ENCODE measurements at places on chromosomes 1 and 21.

DNA sequence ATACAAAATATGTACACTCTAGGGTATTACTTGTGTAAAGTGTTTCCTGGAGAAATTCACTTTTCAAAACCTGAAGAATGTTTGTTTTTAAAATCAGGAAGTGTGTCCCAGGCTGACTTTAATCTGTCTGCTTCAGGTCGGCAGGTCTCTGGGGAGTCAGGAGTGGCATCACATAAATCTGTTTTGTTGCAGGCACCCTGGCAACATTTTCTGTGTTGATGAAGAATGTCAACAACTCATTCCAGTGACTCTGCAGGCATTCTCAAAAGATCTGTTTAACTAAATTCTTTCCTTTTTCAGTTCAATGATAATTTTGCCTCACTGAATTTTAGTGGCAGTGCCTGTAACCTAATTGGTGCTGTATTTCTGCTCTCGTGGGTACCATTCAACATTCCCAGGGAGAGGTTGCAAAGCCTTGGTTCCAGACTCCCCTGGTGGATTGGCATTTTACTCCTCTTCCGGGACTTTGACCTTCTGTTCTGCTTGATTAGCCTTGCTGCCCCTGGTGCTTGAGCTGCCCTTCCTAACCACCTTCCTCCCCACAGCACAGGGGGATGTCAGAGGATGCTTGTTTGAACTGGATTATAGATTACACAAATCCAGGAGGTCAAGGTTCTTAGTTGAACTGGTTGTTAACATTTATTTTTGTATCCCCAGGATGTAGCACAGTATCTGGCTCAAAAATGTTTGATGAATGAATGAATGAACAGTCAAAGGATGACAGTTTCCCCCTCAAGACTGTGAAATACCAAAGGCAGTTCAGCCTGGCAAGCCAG lies 55.4 kb upstream of the LPGAT1 start:
- no peak for DNase-seq

- peak; percentile 52 for DNase-seq
These were observed 7.8 kb upstream of the PTPRF start for GRCh38 chr1:43522776-43523480.

- DNase-seq, result no peak
These were observed 22.6 kb upstream of the CAMK1G start for GRCh38 chr1:209560952-209561351.

- no peak for DNase-seq
These were observed 295.0 kb upstream of the LRRC7 start for GRCh38 chr1:69272684-69273083.

DNA sequence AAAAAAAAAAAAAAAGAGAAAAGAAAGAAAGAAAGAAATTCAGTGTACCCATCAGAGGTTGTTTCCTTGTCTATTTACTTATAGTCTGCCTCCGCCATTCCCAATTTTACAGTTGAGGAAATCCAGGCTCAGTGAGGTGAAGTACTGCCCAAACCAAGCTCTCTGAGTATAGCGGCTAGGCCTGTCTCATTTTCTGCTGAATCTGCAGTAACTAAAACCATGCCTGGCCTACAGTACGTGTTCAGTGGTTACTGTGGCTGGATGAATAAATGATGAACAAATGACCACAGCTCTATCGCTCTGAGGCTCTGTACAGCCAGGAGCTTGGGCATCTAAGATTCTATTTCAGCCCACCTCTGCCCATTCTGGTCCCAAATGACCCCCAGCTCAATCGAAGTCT lies 24.3 kb downstream of the RAP1GAP start:
- no peak for DNase-seq

DNA sequence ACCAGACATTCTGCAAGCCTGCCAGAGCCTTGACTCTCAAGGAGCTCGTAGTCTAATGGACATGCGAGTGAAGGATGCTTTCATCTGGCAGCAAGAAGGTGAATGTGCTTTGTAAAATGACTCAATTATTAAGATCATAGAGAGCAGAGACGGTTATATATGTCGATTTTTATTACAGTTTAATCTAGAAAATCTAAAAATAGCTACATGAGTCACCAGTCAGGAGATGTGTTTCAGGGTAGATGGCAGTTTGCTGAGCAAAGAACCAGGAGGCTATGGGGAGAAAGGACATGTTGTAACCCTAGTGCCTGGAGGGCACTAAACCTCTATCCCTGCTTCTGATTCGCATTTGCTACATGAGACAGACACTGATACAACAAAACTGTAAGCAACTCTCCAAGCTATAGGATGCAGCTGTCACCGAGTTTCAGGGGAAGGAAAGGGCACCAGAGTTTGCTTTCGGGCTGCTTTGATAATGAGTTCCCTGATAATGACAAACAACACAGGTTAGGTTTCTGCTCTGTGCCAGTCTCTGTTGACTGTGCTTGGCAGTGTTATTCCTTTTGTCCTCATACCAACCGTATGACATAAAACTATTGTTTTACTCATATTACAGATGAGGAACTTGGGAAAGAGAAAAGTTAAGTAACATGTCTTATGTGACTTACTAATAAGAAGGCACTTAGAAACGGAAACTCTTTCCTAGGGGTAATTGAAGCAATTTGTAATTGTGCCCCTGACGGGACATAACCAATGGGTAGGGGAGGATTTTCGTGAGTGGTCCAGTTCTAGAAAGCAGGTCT lies 43.2 kb downstream of the C1orf198 start:
- DNase-seq, result peak; percentile 68

- DNase-seq, result no peak
These were observed 27.8 kb upstream of the MPC2 start for GRCh38 chr1:167964646-167965045.

GRCh38 chr1:22853651-22854185 lies 118.9 kb downstream of the LACTBL1 start:
- DNase-seq, result no peak

DNA sequence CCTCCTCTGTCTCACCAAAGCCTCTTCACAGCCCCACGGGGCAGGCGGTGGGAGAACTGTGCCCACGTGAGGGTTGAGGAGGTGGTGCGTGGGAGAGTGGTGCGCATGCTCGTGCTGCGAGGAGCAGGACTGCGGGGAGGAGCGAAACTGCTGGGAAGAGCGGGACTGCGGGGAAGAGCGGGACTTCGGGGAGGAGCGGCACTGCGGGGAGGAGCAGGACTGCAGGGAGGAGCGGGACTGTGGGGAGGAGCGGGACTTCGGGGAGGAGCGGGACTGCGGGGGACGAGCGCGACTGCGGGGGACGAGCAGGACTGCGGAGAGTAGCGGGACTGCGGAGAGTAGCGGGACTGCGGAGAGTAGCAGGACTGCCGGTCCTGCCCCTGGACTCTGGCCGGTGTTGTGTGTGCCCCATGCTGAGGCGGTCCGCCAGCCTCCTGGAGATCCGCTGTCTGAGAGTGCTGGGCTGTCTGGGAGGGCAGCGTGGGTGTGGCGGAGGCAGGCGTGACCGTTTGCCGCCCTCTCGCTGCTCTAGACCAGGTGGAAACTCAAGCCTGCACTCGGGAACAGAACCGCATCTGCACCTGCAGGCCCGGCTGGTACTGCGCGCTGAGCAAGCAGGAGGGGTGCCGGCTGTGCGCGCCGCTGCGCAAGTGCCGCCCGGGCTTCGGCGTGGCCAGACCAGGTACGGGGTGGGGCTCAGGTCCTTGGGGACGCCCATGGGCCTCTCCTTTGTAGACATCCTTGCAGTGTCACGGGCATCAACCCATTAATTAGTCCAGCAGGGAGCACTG lies 24.6 kb downstream of the TNFRSF1B start:
- no peak for DNase-seq

DNA sequence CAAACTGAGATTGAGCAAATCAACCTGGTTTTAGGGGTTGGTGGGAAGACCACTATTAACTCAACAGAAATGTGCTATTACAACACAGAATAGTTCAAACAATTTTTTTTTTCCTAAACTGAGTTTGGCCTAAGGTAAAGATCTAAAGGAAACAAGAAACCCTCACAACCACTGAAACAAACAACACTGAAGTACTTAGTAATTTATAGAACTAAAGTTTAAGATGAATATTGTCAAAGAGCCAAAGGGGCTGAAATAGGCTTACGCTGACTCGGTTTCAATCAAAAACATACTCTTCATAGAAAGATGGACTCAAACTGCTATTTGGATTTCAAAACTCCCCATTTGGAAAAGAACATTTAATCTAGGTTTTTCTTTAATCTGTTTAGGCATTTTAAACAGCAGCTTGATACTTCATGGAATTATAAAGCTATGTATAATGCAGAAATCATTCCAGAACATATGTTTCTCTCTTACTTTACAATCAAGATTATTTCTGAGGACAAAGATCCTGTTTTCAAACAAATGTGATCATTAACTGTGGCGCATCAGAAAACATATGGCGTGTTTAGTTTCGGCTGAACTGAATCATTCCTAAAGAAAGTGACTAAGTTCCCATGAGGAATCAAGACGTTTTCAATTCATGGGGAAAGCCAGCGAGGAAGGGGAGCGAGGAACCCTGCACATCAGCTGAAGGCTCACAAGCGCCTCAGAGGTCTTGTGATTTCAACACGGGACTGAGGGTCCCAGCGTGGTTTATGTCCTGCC lies 62.7 kb downstream of the SYT6 start:
- DNase-seq, result peak; percentile 56

- no peak for DNase-seq
These were observed 406 bp upstream of the DNAJC8 start for GRCh38 chr1:28233264-28233606.

DNA sequence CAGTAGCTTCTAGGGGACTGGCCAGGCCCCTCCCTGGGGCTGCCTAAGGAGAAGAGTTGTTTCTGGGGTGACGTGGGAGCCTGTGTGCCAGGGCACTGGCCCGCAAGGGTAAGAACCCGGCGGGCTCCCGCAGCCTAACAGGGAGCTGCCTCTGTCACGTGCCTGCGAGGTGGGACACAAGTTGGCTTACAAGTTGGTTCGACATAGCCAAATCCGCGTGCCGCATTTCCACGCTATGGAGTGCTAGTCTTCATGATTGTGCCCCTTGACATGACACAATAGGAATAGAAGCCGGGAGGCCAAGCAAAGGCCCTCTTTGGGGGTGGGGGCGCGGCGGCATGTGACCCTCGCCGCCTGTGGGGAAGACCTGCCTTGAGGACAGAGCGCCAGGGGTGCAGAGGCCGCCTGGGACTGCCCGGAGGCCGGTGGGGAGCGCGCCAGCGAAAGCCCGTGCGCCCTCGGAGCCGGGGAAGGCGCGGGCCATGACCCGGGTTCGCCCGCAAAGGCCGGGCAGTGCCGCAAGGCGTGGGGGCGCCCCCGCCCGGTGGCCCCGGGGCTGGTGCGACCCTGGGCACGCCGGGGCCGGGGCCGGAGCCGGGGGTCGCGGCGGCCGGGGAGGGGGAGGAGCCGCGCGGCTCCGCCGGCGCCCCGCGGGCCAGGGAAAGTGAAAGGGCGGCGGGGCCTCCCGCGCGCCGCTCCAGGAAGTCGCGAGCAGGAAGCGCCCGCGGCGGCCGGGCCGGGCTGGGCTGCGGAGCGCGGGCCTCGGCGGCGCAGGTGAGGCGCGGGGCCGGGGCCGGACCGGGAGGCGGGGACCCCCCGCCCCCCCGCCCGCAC lies at the start of gene SLC37A1:
TSS of gene SLC37A1 (plus strand) at position 702 of the 834 bp plus-strand sequence. CDS start 4,603 bp downstream, outside the sequence.
- DNase-seq, result no peak

- DNase-seq, result no peak
These were observed 246.2 kb upstream of the ADGRL2 start for GRCh38 chr1:81554534-81554933.

DNA sequence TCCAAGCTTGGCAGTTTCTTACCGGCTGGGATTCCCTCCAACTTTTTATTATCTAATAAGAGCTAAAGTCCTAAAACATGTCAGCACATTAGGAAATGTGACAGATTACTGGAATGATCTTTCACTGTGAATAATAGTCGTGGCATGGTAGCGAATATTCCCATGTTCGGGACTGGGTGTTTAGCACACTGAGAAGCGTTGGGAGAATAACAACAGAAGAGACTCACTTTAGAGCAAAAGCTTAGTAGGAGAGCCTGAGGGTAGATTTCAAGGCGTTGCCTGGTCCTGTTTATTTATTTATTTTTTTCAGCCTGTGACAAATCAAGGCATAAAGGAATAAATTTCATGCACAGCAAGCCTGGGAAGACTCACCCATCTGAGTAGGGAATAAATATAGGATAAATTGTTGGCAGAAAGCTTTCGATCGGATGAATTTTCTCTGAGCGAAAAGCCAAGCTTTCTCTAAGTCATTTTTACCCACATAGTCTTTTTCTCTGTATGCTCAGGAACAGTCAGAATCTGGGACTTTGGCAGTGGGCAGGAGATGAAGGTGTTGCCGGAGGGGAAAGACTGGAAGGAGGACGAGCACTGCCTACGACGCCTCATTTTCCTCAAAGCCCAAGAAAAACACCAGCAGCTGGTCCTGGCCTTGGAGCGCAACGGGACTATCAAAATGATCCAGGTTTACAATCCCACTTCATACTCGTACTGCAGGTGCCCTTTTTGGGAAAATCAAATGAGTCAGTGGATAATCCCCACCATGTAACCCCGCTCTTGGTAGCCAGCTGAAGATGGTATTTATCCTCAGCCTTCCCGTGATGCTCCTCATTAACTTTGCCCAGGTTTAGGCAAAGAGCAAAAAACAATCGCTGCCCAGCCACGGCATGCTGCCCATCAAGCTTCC lies 97.2 kb downstream of the WDR64 start:
- peak; percentile 58 for DNase-seq

DNA sequence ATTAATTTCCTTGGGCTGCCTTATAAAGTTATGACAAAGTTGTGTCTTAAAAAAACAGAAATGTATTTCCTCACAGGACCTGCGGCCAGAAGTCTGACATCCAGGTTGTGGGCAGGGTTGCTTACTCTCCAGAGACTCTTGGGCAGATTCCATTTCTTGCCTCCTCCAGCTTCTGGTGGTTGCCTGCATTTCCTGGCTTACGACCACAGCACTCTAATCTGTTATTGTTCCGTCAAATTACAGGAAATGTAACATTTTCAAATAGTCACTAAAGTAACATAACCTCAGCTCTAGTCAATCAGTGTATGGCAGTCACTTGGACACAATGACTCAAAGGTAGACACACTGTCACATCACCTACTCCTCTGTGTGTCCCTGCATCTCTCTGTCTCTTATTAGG lies 226.8 kb downstream of the DNAH14 start:
- DNase-seq, result peak; percentile 3

- no peak for DNase-seq
These were observed 39.9 kb upstream of the GBP5 start for GRCh38 chr1:89312572-89312971.

DNA sequence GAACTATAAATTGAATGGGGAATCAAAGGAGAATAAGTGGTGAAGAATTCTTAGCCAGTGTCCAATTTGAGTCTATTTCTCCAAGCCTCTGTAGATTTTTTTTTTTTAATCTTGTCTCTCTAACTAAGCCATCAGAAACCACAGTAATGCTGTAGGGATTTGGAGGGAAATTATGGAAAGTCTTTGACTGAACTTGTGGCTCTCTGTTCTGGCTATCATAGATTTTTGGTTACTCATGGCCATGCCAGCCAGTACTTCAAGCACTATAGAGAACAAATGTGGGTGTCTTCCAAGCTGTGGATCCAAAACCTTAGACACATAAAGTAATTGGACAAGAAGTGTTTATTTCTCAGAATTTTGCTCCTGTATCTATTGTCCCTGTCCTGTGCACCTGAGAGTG lies 147.9 kb downstream of the LRRC40 start:
- no peak for DNase-seq

DNA sequence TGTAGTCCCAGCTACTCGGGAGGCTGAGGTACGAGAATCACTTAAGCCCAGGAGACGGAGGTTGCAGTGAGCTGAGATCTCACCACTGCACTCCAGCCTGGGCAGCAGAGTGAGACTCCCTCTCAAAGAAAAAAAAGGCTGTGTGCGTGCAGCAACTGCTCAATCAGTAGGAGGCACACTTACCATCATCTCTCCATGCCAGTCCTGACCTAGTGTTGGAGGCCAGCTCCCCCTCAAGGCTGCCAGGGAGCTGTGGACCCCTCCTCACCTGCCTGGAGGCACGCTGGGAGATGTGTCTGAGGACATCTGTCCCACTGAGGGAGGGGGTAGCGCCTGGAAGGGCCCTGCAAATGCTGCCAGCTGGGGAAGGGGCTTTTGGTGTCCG lies 11.9 kb downstream of the RPS6KA1 start:
- no peak for DNase-seq
